Skin of body (tissue), 3 donors: ENCODE measurements at places on chromosomes 5 and 9. TPM values are rescaled to one million over a fixed set of nuclear protein-coding genes. Genes with fewer than 3 reads are reported as not detected.

- DNase-seq = no peak
Observed at GRCh38 chr5:126921241-126922091, 108.9 kb downstream of the MARCHF3 start.

- no peak for DNase-seq
Observed at GRCh38 chr5:52802272-52802973, 14.7 kb downstream of the ITGA1 start.

DNA sequence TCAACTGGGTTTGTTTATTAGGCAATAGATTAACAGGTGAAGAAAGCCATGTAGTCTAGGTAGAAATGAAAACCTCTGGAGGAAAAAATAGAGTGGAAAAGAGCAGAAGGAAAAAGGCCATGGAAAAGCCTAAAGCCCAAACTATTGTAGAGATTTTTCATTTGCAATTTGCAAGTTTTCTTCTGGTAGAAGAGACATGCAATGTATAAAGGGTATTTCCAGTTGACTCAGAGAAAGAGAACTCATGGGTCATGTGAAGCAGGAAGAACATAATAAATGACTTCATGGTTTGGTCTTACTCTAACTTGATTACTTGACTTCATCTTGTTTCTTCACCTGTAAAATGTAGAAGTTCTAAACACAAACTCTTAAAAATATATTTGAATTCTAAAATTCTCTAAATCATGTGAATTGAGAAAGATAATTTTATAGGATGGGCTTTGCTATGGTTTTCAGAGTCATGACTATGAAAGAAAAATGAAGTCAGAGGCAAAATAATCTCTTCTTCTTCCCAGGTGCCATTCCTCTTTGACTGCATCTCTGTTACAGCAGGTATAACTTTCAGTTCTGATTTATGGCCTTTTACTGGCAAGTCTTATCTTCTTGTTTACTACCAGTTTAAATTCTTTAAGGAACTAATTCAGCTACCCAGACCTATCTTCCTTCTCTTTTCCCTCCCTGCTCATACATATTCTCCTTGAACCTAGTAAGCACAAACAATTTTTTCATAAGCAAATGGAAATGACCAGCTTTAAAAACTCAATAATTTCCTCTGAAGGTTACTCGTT is 47.7 kb upstream of the TMC1 start:
- no peak for DNase-seq

DNA sequence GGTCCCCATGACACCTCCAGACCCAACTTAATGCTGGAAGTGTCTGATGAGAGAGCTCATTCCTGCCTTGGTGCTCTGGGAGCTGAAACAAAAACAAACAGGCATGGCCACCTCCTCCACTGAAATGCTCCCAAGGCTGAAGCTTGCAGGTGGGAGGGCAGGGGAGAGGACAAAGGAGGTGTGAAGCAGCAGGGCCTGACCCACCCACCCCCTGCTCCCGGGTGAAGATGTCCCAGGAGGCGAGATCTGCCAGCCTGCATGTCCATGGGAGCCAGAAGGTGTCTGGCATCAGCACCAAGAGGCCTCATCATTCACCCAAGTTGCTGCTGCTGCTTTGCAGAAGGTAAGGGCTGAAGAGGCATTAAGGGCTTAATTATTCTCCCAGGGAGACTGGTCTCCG is 4.2 kb upstream of the CCIN start:
- no peak for DNase-seq

- no peak for DNase-seq
Observed at GRCh38 chr9:4077499-4078102, 222.3 kb downstream of the GLIS3 start.

Gene RANBP17
- 28.8 TPM for total RNA-seq

DNA sequence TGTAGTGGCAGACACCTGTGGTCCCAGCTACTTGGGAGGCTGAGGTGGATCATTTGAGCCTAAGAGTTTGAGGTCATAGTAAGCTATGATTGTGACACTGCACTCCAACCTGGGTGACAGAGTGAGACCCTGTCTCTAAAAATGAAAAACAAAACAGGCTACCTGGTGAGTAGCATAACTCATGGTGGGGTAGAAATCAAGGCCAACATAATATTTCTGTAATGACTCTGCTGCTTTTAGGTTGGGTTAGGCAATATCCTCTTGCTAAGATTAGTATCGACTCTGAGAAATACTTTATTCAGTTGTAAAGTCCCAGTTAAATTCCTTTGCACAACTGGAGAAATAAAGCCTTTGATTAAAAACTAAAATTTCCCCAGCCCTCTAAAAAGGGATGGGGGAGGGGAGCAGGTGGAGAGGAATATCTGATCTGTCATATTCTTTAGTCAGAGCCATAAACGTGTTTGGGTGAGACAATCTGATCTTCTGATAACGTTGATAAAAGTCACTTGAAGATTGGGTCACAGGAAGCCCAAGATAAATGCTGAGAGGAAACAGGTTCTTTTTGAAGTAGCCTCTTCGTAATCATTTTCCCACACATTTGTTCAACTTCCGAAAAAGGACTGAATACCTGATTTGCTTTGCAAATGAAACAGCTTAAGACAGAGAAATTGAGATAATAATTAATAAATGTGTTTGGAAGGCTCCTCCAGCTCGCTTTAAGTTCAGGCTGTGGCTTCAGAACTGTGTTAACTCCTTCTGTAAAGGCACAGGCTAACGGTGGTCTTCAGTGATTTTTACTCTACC is 14.9 kb downstream of the IL4 start:
- no peak for DNase-seq

- no peak for DNase-seq
Observed at GRCh38 chr5:138668451-138669380, 84.5 kb upstream of the CTNNA1 start.
